OCI-M1 (cell line): ENCODE measurements at places on chromosomes 7 and 10.
A peak's percentile ranks its signal among the peaks of the same experiment; 100 is the strongest.

- no peak for DNase-seq
These were observed 41.0 kb downstream of the TSPAN15 start for GRCh38 chr10:69492091-69492745.

DNA sequence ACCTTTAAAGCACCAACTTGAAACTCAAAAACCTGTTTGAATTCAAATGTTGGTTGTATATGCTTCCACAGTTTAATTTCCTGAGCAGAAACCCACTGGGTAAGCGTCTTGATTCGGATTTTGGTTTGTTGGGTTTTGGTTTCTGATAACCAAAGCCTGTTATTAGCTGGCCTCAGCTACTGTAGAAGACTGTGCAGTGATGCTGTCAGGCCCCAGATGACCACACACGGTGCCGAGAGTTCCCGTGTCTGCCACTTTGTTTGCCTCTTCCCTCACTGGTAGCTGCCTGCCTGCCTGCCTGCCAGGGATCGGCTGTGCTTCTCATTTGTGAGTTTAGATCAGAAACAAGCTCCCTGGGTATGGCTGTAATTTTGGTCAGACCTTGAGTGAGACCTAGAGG lies 5.6 kb downstream of the MDH2 start:
- DNase-seq, result no peak

DNA sequence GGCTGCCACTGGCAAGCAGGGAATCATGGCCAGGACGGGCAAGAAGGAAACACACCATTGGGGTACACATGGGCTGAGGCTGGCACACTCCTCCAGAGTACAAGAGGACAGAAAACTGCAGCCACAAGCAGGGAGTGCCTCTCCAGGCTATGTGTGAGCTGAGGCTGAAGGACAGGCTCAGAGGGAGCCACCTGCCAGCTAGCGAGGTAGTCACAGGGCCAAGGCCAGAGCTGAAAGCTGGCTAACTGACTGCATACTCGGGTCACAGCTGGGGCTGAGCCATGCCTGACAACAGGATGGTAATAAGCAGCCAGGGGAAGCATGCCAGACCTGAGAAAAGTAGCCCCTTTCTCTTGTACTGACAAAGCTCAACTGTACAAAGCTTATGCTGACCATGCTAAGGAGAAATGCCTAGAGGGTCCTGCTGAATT lies 52.0 kb downstream of the KIF5B start:
- peak; percentile 26 for DNase-seq

GRCh38 chr10:110947061-110947595 lies 27.7 kb downstream of the SHOC2 start:
- DNase-seq, result no peak

GRCh38 chr10:99506416-99506815 lies 26.3 kb upstream of the NKX2-3 start:
- no peak for DNase-seq

DNA sequence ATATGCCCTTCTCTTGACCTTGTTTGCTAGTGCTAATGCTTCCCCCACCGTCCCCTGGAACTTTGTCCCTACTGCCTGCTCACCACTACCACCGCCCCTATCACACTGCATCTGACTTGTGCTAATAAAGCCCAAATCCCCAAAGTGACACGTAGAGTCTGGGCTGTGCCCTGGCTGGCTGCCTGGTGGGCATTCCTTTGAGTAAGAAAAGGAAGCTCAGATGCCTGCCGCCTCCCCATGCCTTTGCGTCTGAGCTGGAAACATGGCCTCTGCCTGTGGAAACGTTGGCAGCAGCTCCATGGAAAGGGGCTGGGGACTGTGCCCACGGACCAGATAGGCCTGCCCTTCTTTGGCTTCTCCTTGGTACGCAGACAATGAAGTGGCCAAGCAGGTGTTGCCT lies 138.3 kb downstream of the CYP26A1 start:
- no peak for DNase-seq

DNA sequence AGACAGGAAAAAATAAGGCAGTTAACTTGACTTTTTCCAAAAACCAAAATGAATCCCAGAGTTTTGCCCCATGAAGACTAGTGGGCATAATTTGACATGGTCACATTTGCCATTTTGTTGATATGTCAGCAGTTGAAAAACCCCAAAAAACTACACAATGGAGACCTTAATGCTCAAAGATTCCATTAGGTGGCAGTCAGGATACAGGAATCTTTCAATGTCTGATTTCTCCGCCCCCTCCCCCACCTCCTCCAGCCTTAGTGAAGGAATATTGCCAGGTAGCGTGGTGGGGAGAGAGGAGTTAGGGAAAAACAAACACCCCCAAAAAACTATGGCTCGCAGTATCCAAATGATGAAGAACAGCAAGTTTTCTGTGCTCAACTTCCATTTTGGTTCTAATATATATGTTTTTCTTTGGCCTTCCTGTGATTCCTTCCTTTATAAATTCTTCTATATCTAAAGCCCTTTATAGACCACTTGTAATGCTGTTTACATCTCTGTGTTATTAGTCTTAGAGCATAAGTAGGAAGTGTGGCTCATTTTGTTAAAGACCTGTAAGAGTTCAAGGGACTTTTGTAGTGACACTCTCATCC lies 6.7 kb upstream of the SMNDC1 start:
- DNase-seq, result peak; percentile 81

DNA sequence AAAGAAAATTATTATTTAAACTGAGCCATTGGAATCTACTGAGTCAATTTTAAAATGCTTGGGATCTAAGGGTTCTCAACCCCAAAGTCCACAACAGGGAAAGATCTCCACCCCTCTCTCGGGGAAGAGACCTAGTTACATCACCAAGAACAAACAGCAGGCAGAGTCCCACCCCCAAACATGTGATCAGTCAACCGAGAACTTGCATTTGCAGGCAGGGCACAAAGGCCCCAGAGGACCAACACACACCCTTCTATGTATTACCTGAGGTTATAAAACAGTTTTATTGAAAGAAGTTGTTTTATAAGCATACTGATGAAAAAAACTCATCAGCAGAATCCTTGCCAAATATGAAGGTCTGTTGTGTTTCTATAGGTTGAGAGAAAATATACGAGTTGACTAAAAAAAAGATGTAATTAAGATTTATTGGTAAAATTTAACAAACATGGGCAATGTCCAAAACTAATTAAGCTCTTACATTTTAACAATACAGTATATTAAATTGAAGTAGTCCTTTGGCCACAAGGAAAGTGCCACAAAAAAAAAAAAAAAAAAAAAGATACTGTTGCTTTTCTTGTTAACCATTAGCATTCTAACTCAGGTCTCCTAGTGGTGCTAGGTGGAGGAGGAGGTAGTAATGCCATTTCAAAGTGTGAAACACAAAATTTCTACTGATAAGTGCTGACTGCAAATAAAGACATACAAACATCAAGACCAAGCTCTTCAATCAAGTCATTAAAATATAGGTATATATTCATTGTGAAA lies 975 bp upstream of the USP54 start:
- peak; percentile 89 for DNase-seq

DNA sequence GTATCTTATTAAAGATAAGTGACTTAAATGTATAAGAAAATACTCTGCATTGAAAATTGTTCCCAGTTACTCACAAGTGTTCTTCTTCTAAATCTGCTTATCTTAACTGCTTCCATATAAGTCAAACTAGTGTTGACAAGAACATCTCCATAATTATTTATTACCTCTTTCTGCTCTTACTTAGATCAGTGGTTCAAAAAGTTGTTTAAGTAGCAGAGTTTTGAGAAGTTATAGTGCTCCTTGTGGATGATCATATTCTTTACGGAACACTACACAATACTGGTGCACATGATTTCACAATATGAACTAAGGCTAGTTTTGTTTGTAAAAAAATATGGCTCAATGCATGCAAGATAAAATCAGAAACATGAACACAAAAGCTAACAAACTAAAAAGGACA lies 168.4 kb downstream of the SEMA3D start:
- peak; percentile 30 for DNase-seq

DNA sequence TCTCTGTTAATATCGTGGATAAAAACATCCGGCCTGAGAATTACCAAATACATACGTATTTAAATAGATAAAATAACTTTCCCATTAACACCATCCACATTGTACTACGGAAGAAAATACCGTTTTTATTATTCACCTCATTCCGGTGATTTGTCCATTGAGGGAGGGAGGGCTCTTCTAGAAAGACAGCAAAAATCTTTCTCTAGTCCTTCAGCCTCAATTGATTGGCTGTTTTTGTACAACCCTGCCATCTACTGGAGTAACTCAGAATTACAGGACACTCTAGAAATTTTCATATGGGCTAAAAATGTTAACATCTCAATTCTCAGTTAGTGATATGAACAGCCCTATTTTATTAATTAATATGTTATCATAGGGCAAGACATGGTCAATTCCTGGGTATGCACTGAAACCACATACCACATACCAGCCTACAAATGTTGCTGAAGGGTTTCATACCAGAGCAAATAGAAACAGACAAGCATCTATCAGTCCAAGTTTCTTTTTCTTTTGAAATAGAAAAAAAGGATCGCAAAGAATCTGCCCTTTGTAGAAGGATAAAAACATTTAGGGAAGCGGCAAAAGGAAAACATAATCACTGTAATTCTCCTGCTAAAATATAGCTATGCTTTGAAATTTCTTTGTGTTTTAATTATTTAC lies 55.8 kb upstream of the CDCA7L start:
- peak; percentile 59 for DNase-seq

- DNase-seq, result no peak
These were observed 3.8 kb upstream of the PDCD4 start for GRCh38 chr10:110867807-110868465.

GRCh38 chr7:43083106-43083505 lies 29.3 kb upstream of the HECW1 start:
- no peak for DNase-seq

DNA sequence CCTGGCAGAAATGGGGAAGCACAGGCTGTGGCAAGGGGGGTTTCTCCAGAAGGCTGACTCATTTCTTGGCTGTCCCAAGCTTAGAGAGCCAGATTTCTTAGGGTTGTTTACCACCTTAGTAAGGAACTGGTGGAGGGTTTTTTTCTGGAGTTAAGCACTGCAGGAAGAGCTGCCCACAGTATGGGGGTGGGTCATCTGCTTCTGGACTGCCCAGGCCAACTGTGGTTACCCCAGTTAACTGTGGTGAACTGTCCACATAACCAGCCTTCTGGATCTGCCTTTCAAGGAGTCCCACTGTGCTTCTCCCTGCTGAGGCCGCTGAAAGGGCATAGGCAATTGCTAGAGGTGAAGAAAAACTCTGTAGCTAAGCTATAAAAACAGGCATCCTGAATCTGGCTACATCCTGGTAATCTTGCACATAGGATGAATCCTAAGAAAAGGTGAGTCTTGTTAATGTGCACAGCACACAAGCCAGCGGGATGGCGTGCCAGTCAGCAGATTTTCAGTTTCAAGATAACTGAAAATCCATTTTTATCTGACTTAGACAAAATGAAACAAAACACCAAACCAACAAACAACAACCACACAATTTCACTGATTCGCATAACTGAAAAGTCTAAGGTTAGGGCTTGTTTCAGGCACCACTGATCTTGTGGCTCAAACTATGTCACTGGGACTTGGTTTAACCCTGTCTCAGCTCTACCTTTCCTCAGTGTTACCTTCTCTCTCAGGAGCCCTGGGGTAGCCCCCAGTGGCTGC lies 21.6 kb upstream of the TSPAN33 start:
- peak; percentile 11 for DNase-seq

GRCh38 chr10:104246976-104247375 lies 7.7 kb upstream of the GSTO1 start:
- peak; percentile 83 for DNase-seq

DNA sequence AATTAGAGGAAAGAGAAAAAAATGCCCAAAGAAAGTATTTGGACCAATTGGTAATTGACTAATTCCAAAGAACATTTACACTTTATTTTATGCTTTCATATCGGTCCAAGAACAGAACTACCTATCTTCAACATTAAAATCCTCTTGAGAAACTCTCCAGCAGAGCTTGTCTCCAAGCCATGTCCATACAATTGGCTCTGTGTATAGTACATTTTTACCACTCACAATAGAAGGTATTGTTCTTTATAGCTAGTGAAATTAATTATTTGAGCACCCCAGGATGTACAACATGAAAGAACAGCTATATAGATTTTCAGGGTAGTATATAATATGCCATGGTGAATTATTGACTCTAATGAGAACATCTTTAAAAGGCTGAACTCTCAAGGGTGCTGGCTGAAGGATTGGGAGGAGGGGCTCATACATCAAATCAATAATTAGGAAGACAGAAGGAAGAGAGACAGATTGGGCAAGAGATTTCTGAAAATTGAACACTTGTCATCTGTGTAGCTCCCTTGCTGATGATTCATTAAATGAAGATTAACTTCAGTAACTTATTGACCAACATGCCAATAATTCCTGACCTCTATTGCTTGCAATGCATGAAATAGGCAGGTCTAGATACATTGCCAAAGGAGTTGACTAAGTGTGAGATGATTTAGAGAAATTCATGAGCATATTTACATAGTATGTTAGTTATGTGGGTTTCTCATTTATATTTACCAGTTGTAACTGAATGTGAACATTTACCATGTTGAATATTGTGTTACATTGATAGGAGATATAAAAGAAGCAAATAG lies 249.7 kb downstream of the MTERF1 start:
- no peak for DNase-seq

GRCh38 chr7:120919466-120919865 lies 31.1 kb upstream of the ING3 start:
- no peak for DNase-seq

DNA sequence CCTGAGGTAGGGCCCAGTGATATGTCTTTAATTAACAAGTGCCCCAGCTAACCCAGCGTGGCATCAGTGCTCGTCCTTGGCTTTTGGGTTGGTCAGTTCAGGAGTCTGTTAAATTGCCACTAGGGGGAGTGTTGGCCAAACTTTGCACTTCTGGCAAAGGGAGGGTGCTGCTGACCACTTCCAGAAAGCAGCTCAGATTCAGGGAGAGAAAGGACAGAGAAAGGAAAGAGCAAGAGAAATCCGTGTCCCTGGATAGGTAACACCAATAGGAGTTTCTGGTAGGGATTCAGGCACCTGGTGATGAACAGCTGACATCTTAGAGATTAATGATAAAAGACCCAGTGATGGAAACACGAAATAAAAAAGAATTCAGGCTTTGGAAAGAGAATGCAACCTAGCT lies 243.1 kb upstream of the AOAH start:
- DNase-seq, result peak; percentile 69

DNA sequence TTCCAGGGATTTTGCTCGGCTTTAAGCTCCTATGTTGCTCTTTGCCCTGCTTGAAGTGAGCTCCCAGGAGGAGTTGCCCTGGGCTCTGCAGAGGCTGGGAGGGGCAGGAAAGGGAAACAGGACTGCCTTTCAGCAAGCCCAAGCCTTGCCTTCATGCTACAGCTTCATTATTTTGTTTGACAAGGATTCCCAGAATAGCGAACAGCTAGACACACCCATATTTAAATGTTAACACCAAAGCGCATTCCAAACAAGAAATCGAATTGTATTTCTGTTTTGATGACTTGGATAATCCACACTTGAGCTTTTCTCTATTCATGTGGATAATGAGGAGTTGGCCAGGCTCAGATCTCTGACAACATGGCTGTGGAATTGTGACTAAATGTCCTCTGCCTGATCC lies 6.3 kb downstream of the KIAA1217 start:
- no peak for DNase-seq

DNA sequence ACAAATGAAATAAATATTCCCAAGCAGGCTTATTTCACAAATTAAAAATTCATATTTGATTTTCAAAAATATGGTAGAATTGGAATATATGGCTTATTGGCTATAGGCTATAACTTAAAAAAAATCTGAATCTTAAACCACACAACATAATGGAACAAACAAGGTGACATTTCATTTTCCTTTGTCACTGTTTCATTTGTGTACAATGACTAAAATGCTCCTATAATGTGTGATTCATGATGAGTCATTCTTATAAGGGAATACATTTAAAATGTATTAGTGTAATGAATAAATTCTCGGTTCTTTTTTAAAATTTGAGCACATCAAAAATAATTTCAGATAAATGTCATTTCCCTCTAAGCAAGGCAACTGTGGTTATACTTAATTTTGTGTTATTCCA lies 148.0 kb upstream of the ANK3 start:
- DNase-seq, result no peak
